ENCODE measurements at places on chromosomes 3 and 15.

DNA sequence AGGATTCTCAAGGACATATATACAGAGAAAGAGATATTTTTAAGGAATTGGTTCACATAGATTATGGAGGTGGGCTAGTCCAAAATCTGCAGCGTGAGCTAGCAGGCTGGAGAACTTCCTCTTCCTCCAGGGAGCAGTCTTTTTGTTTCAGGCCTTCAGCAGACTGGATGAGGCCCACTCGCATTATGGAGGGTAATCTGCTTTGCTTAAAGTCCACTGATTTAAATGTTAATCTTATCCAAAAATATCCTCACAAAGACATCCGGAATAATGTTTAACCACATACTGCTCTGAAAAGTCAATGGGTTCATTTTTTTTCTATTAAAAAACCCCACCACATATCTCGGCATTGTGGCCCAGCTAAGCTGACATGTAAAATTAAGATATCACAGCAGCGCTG lies 22.2 kb upstream of the NRROS start:
- DNase-seq: no peak

- DNase-seq: no peak
Observed at GRCh38 chr3:13239467-13239760, 166.2 kb upstream of the IQSEC1 start.

DNA sequence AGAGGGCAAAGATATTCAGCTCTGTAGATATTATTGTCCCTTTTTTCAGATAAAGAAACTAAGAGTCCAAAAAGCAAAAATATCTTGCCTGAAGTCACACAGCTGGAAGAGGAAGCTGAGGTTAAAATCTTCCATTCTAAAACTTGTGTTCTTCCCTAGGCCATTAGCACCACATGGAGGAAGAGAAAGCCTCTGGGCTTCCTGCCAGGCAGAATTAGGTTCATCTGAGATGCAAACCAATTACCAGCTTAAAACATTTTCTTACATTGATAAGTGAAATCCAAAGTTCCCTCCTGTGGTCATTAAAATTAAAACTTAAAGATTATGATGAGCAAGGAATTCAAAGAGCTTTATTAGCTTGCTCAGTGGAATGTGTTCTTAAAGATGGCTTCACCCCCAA lies 235.3 kb upstream of the SETMAR start:
- DNase-seq: no peak

DNA sequence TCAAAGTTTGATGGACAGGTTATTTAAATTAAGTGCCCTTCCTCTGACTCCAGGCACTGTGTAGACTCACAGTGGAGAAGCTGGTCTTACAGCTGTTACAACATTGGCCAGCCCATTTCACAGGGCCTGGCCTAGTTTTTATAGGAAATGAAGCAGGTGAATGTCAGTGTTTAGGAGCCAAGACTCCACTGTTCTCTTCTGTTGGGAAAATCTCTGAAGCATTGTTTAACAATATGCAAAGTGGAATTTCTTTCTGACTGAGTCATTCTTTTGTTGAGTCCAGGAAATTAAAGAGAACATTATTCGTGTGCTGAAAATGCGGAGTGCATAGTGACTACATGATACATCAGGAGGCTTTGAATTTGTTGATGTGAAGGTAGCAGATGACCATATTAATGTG lies 64.7 kb downstream of the ARRDC4 start:
- no peak for DNase-seq

DNA sequence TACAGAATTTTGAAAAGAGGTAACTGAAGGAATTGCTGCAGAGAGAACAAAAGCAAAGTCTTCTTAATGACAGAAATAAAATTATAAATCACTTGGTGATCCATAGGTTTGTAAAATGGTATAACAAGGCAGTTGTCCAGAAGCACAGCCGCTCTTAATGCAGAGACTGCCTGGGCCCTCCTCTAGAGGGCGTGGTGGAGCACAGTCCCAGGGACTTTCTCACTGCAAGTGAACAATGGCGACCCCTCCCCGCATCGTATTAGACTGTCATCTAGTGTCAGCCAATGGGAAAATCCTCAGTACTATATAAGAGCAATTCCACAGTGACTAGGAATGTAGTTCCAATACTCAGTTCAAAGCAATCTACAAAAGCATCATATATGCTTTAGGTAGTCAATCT lies 26.4 kb upstream of the ZBED2 start:
- no peak for DNase-seq

DNA sequence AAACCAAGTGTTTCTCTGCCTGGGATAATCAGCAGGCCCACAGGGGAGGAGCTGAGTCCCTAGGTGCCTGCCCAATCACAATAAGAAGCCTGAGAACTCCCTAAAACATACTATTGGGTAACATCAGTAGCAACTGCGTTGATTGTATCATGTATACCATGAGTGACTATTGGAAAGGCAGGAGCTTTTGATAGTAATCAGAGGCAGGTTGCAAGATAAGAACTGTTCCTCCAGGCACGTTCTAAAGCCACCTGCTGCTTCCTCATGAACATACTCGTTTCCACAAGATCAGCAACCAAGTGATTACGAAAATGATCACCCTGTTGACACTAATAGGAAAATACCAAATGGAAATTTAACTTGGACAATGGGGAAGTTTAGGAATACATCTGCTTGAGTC lies 6.7 kb downstream of the MYLK start:
- no peak for DNase-seq

- no peak for DNase-seq
Observed at GRCh38 chr3:150775001-150775599, 12.1 kb upstream of the SIAH2 start.

GRCh38 chr15:66631616-66632263 lies 65.9 kb upstream of the LCTL start:
- no peak for DNase-seq

- DNase-seq: no peak
Observed at GRCh38 chr3:23519314-23520208, 286.2 kb upstream of the UBE2E1 start.

- DNase-seq: no peak
Observed at GRCh38 chr15:51252671-51253070, 85.7 kb downstream of the CYP19A1 start.

GRCh38 chr3:98725352-98725751 lies 37.8 kb upstream of the ST3GAL6 start:
- no peak for DNase-seq

GRCh38 chr15:95557226-95558046 lies 773.1 kb upstream of the NR2F2 start:
- DNase-seq: no peak

- DNase-seq: no peak
Observed at GRCh38 chr15:100528833-100529428, at the start of gene CERS3. Gene CERS3 (minus strand): TSS chr15:100528950. CDS start chr15:100501849, 27,101 bp downstream.

GRCh38 chr3:126567696-126568438 lies 9.1 kb upstream of the C3orf22 start:
- DNase-seq: no peak

- DNase-seq: no peak
Observed at GRCh38 chr3:149390772-149391212, 13.3 kb upstream of the TM4SF1 start.

- DNase-seq: no peak
Observed at GRCh38 chr15:50676799-50677483, 9.7 kb downstream of the TRPM7 start.

DNA sequence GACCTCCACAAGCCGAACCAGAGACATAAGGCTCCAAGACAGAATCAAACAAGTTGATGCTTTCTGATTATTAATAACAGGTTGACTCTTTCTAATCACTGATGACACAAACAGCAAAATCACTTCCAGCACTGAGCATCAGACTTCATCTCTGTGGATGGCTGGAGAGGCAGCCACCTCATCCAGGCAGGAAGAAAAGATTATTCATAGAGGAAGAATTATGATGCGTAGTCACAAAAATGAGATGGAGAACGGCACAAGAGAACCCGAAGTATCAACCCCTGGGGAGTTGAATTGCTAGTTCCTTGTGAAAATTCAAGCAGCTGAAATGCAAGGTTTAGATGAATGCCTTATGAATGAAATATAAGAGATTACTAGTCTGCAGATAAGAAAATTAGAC lies 49.9 kb upstream of the LMCD1 start:
- no peak for DNase-seq

GRCh38 chr3:71987089-71987735 lies 202.3 kb upstream of the PROK2 start:
- DNase-seq: no peak

- DNase-seq: no peak
Observed at GRCh38 chr15:65740148-65740547, 51.9 kb downstream of the DENND4A start.

GRCh38 chr3:160134964-160135363 lies 90.3 kb upstream of the C3orf80 start:
- no peak for DNase-seq

DNA sequence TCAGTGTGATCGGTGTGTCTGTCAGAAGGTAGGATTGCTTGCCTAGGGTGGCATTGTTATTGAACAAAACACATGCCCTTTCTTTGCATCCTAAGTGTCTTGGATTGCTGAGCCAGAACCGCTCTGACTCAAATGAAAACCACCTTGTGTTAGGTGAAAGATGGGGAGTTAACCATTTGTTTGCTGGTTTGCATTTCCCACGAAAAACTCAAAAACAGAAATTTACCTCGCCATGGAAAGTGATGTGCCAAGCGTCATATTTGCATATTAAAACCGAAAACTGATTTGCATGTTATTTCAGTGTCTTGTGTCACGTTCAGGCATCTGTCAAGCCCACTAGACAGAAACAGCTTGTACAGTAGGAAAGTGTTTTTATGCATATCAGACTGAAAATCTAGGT lies 474.6 kb upstream of the TPRG1 start:
- DNase-seq: no peak

DNA sequence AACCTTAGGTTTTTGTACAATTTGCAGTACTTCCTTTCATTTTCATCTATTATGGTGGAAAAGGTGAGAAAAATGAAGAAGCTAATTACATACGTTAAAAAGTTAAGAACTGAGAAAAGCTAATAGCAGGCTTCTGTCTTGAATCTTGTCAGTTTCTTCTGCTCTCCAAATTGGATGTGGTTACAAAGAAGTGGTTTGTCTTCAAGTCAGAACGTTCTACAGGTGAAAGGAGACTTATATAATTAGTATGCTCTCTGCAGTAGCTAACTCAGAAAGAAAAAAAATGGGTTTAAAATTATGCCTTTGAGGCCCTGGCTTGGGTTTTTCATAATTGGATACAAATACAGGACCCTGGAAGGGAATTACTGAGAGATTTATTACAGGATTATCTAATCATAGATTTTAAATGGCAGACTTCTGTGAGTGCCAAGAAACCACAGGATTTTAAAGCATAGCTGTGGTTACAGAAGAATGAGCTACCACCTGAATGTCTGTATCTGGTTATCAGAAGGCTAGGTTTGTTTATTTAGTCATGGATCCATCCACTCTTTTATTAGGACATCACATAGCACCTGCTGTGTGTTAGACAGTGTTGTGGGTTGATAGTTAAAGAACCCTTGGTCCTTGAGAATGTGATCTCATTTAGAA lies 528.1 kb upstream of the MCTP2 start:
- DNase-seq: no peak

GRCh38 chr15:87669846-87670245 lies 586.7 kb downstream of the NTRK3 start:
- no peak for DNase-seq

GRCh38 chr3:129984125-129984524 lies 9.6 kb downstream of the TRH start:
- DNase-seq: no peak

GRCh38 chr15:89007989-89008388 lies 80.3 kb upstream of the ABHD2 start:
- DNase-seq: no peak

GRCh38 chr3:150225986-150226385 lies 182.1 kb upstream of the TSC22D2 start:
- DNase-seq: no peak

DNA sequence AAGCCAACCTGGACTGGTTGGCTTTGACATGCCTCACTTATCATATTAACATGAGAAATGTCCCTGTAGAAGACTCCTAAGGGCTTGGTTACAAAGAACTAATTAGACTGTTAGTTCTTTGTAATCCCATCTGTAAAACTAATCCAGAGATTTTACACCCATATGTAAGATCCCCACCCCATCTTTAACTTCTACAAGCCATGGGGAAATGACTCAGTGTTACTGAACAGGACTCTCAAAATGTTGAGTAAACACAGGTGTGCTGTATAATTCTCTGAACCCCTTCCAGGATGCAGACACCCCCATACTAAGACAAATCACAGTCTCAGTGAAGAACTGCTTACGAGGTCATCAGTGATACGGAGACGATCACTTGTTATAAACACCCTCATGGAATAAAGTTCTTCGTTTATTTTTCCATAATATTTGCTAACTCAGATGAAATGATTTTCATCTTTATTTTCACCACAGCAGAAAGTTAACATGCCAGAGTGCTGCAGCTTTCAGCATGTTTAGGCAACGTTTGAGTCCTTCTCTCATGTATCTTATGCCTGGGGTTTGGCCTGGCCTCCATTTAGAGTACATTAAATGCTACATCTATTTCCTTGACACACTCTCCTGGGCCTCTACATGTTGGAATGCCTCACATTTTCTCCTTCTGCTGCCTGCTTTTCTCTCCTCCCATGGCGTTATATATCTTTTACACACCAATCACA lies 55.3 kb upstream of the LEKR1 start:
- DNase-seq: no peak

Data from activated gamma-delta T cell treated with anti-CD3 and anti-CD28 coated beads, Interleukin-2, amount 50 U/mL, for 16 hours (primary cell).